Stimulated activated CD4-positive, alpha-beta T cell treated with anti-CD3 and anti-CD28 coated beads, TNF-alpha, amount 100 ng/mL, for 4 hours (primary cell): ENCODE measurements at places on chromosomes 4 and X.

- DNase-seq: no peak
Measured at GRCh38 chr4:13535708-13536361, 8.5 kb downstream of the NKX3-2 start.

- DNase-seq: no peak
Measured at GRCh38 chrX:2715066-2715600, 24.0 kb downstream of the CD99 start.

DNA sequence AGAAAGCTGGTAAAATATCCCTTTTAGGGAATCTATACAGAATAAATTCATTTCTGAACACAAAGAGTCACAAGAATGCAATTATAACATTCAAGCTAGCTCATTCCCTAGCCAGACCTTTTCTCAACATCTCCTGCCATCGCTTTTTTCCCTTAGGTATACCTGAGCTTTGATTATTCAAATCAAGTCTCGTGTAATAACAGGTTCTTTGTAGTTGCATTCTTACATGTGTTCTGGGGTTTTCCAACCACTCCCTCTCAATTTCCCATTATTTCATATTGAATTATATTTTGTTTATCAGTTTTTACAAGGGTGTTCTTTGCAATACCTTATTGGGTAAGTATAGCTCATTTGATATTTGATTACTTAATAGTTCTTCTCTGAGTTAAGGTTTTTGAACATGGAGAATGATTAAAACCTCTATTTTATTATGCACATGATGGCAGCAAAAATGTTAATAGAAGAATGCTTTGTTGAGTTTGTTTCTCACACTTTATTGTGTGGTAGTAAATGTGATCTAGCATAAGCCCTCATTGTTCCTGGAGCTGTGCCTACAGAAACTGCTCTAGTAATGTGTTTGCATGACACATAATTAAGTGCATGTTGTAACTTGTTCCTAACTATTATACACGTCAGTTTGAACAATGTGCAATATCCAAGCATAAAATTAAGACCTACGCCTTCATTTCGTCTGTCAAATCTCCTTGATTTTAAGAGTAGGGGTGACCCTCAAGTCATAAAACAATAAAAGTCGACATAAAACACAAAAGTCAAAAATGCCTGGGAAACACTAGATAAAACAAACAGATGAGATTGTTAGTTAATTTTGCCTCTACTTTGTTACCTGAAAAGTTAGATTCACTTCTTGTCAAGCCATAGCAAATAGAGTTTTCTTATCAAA lies 124.0 kb upstream of the POF1B start:
- DNase-seq: no peak

GRCh38 chrX:13377550-13377934 lies 57.7 kb upstream of the ATXN3L start:
- DNase-seq: no peak

GRCh38 chrX:120358737-120359456 lies 3.0 kb upstream of the ATP1B4 start:
- no peak for DNase-seq

DNA sequence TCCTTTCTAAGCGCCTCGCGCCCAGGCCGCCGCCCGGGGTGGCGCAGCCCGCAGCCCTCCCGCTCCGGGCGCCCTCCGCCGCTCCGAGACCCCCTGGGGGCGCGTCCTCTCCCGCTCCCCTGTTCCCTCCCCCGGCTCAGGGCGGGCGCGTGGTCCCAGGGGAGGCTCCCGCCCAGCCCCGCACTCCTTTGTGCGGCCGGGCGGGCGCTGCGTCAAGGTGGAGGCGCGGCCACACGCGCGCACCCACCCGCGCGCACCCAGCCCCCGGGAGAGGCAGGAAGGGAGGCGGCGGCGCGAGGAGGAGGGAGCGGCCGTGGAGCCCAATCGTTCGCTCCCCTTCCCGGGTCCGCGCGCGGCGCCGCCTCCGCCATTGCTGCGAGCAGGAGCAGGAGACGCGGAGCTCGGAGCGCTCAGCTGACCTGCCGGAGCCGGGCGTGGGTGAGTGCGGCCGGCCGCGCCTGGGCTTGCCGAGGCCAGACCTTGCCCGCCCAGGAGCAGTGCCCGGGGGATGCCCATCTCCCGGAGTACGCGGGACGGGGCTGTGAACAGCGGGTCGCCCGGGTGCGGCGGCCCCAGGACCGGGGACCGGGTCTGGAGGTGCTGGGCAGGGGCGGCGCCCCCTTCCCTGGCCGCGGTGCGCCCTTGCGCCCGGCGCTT lies at the start of gene NSG1:
Gene NSG1 (plus strand): TSS at position 367 of the 657 bp plus-strand sequence. CDS start 528 bp downstream, outside the sequence.
- DNase-seq: peak; percentile 13

- no peak for DNase-seq
Measured at GRCh38 chrX:17299206-17299605, 75.8 kb upstream of the NHS start.

DNA sequence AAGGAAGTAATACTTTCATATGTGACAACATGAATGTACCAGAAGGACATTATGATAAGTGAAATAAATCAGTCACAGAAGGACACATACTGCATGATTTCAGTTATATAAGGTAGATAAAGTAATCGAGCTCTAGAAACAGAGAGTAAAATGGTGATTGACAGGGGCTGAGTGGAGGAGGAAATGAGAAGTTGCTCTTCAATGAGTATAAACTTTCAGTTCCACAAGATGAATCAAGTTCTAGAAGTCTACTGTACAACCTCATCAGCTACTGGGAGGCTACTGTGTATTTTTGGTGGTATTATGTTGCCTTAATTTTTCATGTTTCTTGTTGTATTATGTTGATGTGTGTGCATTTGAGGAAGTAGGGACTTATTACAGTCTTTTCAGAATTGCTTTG lies 270.9 kb upstream of the GRIA3 start:
- no peak for DNase-seq

- no peak for DNase-seq
Measured at GRCh38 chrX:110384490-110384889, 25.8 kb downstream of the RTL9 start.

GRCh38 chr4:147773261-147774184 lies 41.6 kb downstream of the ARHGAP10 start:
- DNase-seq: no peak

DNA sequence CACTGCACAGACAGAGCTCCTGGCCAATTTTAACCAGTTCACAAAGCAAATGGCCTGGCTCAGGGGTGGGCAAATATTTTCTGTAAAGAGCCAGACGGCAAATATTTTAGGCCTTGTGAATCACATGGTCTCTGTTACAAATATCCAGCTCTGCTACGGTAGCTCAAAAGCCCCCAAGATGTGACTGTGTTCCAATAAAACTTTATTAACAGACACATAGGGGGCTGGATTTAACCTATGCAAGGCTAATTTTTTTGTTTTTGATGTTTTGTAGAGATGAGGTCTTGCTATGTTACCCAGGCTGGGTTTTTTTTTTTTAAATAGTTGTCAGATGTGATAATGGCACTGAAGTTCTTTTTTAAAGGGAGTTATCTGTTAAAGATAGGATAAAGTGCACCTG lies 65.4 kb downstream of the PRKX start:
- no peak for DNase-seq

GRCh38 chr4:158410272-158410671 lies 111.4 kb upstream of the RXFP1 start:
- DNase-seq: no peak

DNA sequence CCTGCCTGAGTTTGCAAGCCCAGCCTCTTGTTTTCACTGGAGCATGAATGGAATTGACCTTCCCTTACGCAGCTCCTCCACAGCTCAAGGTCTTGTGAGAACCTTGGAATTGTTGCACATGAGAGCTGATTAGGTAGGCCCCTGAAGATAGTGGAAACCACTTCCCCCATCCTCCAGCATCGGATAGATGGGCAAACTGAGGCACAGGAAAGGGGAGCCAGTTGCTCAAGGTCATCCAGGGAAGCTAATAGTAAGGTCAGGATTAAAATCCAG lies 27.2 kb downstream of the PJA1 start:
- no peak for DNase-seq

- no peak for DNase-seq
Measured at GRCh38 chr4:130478406-130478805, 1382.5 kb downstream of the C4orf33 start.

DNA sequence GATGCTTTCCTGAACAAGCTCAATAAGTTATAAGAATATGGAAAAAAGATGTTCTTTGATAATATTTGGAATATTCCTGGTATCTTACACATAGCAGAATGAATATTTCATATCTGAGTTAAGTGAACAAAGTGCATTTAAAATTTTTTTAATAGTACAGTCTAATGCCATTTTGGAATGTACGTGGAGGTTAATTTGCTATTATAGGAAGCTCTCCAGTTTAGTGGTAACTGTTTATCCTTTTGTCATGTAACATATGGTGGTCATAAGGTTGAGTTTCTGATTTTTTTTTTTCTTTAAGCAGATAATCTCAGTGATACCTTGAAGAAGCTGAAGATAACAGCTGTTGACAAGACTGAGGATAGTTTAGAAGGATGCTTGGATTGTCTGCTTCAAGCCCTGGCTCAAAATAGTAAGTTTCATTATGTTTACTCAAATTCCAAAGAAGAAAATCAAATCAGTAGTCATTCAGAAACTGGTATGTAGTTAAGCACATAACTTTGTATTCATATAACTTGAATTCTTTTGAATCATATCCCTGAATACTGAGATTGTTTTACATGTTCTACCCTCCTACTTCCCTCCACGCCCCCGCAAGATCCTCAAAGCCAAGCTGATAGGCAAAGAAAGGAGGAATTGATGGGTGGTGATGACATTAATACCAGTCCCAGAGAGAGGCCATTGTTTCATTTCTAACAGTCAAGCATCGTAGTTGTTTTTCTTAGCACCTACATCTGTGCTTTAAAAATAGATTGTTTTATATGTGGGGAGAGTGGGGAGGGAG lies 32.1 kb downstream of the RAP1GDS1 start:
- no peak for DNase-seq

DNA sequence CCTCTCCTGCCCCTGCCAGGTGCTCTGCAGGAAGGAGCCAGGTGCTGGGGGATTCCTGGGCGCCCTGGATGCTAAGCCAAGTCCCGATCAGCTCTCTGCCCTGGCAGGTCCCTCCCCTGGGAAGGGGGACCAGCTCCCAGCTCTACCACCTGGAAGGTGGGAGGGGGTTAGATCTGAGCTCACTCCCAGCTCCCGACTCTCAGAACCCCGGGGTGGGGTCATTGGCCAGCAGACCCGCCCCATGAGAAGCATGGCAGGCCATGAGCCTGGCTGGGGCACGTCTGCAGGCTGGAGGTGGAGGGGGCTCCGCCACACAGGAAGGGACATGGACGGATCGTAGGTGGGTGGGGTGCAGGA lies 83.4 kb upstream of the NKX1-1 start:
- no peak for DNase-seq

- no peak for DNase-seq
Measured at GRCh38 chrX:149512225-149512885, 7.2 kb upstream of the IDS start.

DNA sequence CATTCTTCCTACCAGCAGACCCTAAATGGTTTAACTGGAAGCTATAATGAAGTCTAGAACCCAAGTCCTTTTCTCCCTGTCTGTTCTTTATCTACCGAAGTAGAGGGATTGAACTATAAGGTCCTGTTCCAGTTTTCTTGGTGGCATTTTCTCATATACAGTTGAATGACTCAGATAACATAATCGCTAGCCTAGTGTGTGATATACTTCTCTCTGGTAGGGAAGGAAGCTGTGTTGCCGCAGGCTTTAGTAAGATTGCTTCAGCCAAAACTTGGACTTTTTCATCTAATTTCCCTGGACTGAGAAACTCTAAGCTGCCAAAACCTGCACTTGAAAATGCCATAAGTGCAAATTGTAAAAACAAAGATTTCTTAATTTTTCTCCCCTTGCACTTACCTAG lies 123.4 kb downstream of the NWD2 start:
- DNase-seq: no peak

DNA sequence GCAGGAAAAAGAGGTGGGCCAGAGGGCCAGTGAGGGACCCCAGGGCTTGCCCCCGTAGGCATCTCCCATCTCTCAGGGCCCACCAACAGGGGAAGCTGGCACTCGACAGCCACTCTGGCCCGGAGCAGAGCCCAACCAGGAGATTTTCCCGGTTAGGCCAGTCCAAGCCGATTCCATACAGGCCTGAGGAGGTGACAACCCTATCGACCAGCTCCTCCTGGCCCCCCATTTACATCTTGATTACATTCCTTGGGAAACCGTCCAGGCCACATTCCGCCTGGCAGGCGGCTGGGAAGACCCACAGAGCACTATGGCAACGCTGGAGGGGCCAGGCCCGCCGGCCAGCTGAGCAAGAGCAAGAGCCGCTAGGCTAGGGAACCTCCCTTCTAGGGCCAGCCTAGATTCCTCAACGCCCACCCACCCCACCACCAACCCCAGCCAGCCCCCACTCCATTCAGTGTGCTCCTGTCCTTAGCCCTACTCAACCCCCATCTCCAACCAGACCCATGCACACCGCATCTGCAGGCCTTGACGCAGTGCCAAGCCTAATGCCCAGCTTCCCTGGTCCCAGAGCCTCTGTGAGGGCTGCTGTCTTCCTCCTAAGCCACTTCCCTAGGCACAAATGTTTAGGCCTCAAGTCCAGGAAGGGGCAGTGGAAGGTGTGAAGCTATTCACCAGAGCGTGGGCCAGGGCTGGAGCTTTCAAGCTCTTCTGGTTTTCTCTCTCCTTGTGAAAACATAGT lies 161.2 kb downstream of the EFNB1 start:
- DNase-seq: no peak

DNA sequence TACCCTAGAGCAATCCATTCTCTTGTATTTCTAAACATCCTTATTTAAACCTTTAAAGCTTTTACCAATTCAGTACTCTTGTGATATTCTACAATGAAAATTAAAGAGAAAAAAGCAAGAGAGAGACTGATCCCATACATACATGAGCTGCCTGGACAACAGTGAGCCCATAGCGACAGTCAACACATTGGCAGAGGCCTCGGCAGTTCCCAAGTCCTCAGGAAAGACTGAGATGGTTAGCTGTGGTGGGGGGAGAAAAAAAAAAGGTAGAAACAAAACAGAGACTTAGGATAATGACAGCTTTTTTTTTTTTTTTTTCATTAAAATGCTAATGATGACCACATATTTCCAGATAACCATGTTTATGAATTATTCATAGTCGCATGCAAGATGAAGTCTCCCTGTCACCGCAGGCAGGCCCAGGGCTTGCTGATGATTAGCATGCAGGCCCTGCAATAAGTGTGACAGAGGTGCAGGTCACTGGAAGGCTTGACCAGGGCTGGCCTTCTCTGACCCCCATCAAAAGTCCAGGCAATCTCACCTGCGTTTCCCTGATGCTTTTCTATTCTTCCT lies 148.8 kb downstream of the APBB2 start:
- DNase-seq: no peak

- DNase-seq: no peak
Measured at GRCh38 chr4:2321279-2322196, 59.6 kb upstream of the MXD4 start.

DNA sequence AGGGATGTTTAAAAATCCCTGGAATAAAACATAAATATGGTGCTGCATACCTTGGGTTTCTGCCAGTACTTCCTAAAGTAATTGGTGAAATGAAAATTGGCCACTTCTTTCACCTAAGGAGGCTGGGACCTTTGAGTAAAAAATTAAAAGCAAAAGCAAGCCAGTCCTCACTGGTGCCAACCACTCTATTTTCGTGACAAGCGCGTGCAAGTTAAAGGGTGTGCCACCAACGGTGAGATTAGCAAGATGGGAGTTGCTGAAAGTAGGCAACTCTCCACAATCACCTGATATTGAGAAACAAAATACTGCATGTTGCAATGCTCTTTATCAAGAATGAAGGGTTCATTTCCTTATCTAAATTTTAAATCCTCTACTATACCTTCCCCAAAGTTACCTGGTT lies 19.7 kb upstream of the RTL9 start:
- DNase-seq: no peak
